Neural crest cell (in vitro differentiated cells): ENCODE measurements at places on chromosomes 3 and 15.

GRCh38 chr3:37181756-37182155 is 7.4 kb upstream of the LRRFIP2 start:
- no peak for DNase-seq

DNA sequence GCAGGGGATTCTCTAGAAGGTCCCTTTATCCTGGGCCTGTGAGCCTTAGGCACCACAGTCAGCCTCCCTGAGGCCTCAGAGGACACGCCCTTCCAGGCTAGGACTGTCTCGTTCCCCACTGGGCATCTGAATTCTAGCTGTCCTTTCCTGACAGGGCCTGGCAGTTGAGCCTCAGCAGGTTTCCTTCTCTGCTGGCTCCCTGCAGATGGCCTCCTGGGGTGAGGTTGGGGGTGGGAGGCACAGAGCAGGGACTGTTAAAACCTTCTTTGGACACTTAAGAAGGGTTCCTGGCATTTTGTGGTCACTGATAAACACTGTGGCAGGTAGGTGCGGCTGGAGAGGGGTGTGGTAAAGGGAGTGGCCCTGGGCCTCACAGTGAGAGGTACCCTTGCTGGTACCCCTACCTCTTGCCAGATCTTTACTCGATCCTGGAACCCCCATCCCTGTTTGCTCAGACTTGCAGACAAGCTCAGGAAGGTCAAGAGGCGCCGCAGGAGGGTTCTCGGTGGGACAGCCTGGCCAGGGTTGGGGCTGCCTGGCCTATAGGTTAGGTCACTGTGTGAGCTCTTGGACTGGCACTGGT is 8.5 kb downstream of the CLK3 start:
- DNase-seq, result no peak

GRCh38 chr3:100463002-100463401 is 29.4 kb upstream of the TMEM45A start:
- peak; percentile 12 for DNase-seq

DNA sequence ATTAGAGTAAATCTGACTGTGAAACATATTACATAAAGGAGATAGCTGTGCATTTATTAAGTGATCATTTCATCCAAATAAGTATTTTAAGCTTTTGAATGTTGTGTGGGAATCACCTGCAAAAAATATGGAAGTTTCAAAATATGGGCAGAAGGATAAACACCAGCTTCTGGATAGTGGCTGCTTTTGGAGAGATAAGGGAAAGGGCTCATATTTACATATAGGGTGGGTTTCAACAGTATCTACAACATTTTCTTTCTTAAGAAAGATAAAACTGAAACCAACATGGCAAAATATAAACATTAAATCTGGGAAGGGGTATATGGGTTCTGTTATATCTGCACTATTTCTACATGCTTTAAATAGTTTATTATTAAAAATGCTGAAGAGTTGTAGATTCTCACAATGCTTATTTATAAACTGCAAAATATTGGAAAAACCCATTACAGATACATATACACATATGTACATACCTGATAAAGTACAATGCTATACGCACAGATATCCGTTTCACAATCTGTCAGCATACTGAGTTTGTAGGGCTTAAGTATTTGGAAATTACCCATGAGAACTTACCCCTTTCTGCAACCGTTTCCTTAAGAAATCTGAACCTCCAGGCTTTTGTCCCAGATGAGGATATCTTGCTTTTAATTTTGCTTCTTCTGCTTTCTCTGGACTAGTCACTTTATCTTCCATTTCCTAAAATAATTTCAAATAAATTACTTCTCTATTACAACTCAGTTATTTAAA is 12.1 kb downstream of the ARPP19 start:
- no peak for DNase-seq

- no peak for DNase-seq
These were observed 64.2 kb downstream of the WWTR1 start for GRCh38 chr3:149593418-149594160.

DNA sequence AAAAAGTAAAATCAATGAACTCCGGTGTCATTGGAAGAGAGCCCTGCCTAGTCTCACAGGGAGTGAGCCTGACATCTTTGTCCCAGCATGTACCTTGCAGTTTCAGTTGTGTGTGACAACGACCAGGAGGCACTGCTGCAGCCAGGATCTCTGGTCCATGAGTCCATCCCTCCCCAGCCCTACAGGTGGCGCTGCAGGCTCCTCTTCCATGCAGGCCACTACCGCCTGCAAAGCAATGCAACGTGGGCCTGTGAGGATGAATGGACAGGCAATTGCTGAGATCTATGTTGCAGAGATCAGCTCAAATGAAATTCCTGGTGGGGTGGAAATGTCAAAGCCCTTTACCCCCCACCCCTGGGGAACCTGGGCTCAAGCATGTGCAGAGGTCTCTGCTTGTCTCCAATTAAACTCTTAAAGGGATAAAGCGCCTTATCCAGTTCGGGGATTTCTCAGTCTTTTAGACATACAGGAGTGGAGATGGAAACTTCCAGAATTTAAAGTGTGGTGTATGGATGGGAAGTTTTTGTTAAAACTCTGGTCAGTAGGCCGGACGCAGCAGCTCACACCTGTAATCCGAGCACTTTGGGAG is 35.8 kb downstream of the TKT start:
- DNase-seq, result peak; percentile 97

DNA sequence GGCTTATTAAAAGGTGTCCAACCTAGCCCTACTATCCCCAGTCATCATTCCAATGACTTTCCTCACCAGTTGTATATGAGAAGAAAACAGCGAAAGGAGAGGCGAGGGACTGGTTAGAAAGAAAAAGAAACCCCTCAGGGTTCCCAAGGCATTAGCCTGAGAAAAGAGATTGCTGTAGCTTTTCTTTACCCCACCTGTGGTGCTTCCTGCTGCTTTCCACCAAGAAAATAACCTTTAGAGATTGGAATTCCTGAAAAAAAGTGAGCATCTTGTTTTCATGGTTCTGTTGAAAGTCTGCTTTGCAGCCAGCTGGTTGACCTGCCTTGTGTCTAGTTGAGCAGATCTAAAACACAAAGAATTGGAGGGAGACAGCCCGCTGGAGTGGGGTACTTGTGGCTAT is 196.4 kb downstream of the CADPS start:
- no peak for DNase-seq

DNA sequence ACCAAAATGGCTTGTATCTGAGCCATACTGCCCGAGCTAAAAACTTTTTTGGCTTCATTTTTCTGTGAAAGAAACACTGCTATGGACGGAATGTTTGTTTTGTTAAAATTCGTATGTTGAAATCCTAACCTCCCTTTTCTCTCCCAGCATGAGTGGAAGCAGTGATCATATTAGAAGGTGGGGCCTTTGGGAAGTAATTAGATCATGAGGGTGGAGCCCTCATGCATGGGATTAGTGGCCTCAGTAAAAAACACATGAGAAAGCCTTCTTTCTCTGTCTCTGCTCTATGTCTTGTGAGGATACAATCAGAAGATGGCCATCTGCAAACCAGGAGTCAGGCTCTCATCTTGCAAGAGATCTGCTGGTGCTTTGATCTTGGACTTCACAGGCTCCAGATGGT is 7.4 kb upstream of the FNDC3B start:
- no peak for DNase-seq

GRCh38 chr3:111730143-111730542 is 128.9 kb upstream of the PHLDB2 start:
- DNase-seq, result no peak

DNA sequence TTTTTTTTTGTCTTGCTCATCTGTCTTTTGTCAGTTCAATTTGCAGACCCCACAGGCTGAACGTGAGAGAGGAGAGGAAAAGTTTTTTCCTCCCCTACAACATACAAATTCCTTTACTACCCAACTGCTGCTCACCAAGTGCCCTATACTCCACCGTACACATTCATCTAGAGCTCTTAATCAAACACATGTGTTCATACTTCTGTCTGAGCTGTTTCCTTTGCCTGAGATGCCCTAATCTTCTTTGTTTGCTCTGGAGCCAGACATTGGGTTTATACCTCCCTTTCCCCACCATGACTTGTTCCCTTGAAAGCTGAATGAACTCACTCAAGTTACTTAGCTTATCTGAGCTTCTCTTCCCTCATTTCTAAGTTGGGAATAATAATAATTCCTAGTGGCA is 122.7 kb upstream of the RASGRP1 start:
- no peak for DNase-seq

- DNase-seq, result no peak
These were observed 8.8 kb downstream of the RPL39L start for GRCh38 chr3:187130346-187131066.

DNA sequence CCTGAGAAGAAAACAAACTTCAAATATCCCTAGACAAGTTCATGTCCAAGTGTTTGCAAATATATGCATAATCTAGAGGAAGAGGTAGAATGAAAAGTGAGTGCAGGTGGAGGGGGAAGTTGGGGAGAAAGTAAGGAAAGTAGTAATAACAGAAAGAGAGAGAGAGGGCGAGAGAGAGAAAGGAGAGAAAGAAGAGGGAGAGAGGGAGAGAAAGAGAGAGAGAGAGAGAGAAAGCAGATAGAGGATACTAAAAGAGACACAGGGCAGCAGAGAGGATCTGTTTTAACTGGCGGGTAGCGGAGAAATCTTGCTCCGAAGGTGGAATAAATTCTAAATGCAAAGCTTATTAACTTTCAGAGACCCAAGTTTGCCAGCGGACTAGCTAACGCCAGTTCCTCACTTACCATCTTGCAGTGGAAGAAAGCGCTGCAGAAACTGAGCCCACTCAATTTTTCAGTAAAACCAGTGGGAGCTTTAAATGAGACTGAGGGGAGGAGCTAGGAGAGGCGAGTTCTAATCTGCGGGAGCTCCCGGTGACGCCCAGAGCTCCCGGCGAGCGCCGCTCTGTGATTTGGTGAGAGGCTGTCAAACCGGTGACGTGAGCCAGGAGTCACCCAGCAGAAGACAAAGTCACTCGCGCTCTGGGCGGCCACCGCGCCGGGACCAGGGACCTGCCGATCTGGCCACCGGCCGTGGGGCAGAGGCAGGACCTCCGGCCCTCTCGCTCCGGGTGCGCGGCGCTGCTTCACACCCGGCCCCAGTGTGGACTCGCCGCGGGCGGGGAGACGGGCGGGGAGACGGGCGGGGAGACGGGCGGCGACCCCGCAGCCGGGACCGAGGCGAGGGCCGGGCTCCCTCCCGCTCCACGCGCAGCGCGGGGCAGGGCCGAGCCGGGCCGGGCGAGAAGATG is at the start of gene GMNC:
TSS of gene GMNC (minus strand) at position 486 of the 910 bp plus-strand sequence. CDS start at position 407, 79 bp downstream.
- DNase-seq, result peak; percentile 66

DNA sequence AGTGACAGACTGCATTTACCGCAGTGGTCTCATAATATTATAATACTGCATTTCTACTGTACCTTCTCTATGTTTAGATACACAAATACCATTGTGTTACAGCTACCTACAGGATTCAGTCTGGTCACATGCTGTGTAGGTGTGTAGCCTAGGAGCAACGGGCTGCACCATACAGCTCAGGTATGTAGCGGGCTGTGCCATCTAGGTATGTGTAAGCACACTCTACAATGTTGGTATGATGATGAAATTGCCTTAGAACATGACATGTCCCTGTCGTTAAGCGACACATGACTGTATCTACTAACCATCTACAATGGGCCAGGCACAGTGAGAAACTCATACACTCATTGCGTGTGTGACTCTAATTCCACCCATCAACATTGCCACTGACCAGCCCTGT is 85.5 kb upstream of the SEC13 start:
- DNase-seq, result no peak

- no peak for DNase-seq
These were observed 74.8 kb upstream of the IL12A start for GRCh38 chr3:159913712-159914414.

DNA sequence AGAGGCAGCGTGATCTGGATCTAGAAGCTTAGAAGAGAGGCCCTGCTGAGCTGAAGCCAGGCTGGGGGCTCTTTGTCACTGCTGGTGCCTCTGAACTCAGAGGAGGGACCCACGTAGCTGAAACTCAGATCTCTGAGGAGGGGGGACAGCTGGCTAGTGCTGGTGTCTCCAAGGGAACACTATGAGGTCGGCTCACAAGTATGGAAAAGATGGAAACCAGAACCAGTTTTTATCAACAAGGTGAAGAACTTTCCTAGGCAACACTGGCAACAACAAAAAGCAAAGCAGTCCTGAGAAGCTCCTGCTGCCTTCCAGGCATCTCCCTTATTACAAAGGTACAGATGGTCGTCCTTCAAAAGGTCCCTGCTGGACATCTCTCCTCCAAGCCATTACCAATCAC is 27.0 kb upstream of the FSTL1 start:
- DNase-seq, result no peak

DNA sequence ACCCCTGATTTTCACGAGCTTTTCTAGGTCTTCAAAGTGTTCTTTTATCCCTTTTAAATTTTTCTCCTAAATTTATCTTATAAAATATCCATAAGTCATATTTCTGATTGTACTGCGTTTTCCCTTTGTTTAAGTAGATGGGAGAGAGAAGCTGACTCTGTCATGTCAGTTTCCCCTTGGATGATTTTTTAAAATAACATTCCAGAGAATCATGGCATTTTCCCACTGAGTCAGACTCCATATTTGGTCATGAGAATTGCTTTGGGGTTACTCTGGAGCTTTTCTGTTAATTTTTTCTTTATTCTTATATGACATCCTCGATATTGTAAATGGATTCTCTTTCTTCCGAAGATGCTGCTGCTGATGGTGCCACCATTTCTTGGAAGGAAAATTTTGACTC is 28.6 kb upstream of the UMPS start:
- no peak for DNase-seq

- DNase-seq, result no peak
These were observed 1.7 kb upstream of the C3orf33 start for GRCh38 chr3:155807823-155808222.

- no peak for DNase-seq
These were observed 208.0 kb downstream of the MECOM start for GRCh38 chr3:169455472-169455871.

- no peak for DNase-seq
These were observed 24.0 kb downstream of the PLA2G4B start for GRCh38 chr15:41862515-41863116.

DNA sequence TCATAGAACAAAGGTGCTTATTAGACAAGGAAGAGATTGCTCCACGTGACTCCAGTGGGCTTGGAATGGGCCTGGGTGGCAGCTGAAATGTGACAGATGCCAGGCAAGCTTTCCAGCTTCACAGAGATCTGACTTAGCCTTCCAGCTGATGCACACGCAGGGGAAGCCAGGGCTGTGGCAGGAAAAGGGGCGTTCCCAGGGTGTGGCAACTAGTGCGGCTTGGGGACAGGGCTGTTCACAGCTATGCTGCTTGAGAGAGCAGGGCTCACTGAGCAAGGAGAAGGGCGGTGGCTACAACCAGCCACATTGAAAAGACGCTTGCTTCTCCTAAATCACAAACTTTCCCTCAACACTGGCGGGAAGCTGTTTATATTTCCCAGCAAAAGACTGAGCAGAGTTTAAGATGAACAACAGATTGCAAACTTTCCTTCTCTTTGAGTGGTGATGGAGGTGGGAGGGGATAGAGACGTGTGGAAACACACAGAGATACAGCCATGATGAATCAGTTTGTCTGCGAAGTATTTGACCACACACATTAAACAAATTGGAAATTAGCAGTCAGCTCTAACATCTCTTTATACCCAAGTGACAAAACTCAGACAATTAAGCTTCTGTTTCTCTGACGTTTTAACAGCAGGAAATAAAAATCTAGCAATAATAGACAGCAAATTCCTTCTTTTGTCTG is 127.5 kb downstream of the BDH1 start:
- no peak for DNase-seq
